ENCODE measurements at places on chromosomes 7 and 10.

DNA sequence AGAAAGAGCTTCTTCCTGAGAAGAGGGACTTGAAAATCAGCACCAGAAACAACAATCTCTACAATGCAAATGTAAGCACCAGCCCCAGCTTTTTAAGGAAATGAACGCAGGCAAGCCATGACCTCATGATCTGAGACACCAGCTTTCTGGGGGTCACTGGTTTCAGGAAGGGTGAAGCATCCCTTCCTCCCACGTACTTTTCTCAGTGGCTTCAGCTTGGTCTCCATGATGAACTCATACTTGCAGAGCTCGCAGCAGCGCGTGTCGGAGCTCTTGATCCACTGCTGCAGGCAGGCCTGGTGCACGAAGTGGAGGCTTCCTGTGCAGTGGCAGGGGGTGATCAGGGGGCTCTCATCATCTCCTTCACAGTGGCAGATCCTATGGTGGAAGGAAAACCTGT is 87.0 kb downstream of the ALOX5 start:
- no peak for DNase-seq

DNA sequence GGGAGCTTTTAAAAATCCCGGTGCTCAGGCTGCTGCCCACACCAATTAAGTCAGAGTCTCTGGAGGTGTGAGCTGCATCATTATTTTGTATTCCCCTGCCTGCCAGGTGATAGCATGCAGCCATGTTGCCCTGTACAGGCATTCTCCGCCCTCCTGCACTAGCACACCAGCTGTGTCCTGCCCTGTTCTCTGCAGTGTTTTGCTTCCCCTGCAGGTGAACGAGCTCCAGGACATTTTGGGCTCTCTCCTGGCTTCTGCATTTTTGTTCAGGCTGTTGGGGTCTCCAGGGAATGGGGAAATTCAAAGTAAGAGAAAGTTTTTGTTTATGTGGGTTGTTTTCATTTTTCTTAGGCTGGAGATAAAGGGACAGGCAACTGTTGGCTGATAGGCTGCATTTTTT is 271.0 kb upstream of the COBL start:
- no peak for DNase-seq

DNA sequence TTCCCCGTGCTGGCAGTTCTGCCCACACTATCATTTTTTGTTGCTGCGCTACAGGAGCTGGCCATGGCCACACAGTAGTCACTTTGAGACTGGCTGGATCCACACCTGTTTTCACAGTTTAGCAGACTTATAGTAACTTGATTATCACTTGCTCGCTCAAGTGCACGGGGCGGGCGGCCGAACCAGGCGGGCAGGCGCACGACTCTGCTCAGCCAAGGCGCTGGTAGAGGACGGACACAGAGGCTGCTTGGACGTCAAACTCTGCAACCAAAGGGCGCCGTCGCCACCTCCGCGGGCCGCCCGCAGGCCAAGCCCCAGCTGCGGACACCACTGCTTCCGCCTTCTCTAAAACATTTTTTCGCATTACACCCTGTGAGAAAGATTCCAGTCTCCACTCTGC is 38.4 kb upstream of the PHYHIPL start:
- no peak for DNase-seq

DNA sequence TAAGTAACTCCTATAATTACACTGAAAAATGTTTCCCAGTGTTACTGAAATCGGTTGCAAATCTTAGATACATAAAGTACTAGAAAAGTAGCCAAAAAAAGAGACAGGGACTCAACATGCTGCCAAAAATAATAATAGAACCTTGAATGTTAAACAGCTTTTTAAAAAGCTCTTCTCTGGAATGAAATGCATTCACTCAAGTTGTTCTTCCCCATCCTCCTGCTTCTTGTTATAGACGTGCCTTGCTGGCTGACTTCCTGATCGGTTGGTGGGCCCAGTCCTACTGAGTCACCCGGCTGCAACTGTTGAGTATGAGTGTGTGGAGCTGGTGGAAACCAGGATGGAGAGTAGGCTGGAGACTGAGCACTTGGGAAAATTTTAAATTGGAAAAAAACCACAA is 30.6 kb upstream of the RAPGEF5 start:
- DNase-seq, result no peak

DNA sequence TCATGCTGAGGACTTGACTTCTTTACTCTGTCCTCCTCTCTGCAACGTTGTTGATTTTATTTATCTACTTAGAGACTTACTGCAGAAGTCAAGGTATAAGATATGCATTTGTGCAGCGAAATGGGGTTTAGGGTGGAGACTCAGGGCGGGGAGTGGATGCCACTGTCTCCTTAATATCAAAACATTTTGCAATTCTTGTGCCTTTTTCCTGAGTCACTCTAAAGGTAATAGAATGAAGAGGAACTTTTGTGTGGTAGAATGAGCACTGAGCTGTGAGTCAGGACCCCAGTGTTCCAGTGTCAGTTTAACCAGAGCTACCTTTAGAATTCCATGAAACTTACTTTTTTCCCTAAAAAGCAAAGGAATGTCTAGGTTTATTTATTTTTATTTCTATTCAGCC is 78.2 kb downstream of the VTI1A start:
- DNase-seq, result no peak

DNA sequence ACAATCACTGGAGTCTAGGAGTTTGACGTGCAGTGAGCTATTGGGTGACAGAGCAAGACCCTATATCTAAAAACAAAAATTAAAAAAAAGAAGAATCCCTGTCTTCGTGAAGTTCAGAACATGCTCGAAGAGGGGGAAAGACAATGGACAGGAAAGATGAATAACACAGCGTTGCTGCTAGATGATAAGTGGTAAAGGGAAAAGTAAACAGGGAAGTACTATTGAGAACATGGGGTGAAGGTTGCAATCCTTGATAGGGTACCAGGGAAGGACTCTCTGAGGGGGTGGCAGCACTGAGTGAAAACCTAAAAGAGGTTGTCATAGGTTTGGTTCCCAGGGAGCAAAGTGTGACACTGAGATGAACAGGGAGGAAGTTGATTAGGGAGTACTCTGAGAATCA is 2.8 kb upstream of the ABRAXAS2 start:
- no peak for DNase-seq

DNA sequence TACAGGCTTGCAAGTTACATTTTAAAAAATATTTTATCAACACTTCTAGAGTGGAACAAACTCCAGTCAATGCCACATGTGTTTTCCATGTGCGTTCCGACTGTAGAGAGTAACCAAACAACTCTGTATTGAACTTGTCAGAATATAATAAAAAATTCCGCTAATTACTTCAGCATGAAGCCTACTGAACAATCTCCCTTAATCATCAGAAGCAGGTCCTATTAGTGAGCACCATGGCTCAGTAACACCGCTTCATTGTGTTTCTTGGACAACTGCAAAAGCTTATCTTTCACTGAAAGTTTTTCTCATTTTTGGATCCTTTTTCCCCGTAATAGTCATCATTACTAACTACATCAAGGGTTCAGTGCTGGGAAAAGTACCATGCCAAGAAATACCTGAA is 117.0 kb downstream of the MKX start:
- no peak for DNase-seq

- DNase-seq, result no peak
Measured at GRCh38 chr7:101650579-101651081, 21.5 kb upstream of the MYL10 start.

DNA sequence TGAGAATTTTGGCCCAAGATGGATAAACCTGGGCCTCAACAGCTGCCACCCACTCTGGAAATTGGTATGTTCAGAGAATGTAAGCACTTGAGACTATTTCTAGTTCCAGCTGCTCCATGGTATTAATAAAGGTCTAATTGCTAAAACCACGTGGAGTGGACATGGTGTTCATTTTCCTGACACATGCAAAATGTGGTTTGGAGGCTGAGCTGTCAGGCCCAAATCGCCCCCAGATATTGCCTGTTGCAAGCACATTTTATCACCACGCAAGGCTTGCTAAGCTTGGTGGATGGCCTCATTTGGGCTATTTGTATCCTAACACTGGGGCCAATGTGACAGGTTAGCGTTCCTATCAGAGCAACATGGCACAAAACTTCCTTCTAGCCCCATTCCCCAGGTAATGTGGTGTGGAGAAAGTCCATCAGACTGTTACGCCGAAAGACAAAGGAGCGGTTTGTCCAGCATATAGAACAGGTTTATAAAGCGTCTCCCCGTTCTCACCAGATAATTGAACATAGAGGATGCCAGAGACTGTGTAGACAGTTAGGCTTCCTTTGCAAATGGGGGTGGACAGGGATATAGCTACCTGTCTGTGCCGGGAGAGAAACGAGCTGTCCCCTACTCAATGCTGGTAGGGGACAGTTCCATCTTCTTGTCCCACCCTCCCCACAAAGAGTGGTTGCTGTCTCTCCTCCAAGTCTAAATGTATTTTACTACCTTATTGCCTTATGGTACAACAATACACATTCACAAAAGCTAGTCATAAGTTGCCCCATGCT is 78.0 kb upstream of the ANKRD1 start:
- no peak for DNase-seq

DNA sequence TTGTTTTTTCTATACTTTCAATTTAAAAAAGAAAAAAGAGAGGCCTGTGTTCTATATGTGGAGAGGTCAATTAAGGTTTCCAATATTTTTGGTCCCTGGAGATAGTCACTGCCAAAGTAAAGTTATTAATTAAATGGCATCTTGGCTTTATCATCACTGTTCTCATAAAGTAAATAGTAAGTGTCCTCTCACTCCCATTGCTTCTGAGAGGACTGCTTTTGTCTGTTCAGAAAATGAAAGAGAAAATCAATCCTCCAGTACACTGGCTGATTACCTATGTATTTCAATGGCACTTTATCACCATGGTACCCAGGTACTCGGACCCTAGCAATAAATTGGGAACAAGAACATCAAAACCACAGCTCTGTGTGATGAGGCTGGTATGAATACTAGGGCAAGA is 94.0 kb downstream of the RNLS start:
- DNase-seq, result no peak

GRCh38 chr10:108358912-108359311 is 1194.4 kb upstream of the SORCS1 start:
- DNase-seq, result no peak

GRCh38 chr7:83738291-83738835 is 89.4 kb upstream of the SEMA3E start:
- no peak for DNase-seq

GRCh38 chr10:118566911-118567310 is 28.5 kb downstream of the PRLHR start:
- DNase-seq, result no peak

DNA sequence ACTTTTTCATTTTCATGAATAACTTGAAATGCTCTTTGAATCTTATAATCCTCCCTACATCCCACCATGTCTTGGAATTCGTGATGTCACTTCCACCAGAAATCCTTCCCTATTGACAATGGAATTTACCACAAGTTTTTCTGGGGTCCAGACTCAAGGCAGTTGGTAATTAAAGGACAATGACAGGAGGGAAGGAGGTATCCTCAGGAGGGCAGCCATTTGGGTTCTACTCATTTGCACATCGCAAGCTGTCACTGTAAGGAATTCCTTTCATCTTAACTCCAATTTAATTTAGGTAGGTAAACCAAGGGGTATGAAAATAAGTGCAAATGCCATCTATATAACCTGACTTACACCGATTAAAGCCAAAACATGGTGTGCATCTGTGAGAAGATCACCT is 21.9 kb downstream of the LRRC17 start:
- no peak for DNase-seq

DNA sequence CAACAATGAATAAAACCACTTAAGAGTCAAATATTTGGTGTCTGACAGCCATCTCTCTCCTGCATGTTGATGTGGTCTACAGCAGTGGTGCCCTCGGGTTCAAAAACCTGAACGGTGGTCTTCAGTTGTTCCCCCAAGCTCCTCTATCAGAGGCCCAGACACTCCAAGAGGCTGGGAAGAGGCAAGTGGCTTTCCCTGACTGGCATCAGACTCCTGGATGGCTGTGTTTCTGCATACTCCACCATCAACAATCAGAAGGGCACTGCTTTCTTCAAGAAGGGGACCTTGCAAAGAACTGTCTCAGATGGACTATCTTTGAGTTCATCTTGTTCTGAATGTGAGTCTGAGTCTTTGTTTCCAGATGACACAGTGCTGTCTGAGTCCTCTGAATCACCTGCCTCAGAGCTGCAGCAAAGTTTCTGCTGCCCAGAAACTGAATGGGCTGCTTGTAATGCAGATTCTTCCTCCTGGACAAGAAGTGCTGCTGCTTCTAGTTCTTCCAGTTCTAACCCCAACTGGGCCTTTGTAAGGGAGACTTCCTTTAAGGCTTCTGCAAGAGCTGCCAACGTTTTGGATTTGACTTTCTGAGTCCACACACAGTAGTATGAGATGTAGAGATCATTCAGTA is 5.9 kb upstream of the SGMS1 start:
- DNase-seq, result no peak

DNA sequence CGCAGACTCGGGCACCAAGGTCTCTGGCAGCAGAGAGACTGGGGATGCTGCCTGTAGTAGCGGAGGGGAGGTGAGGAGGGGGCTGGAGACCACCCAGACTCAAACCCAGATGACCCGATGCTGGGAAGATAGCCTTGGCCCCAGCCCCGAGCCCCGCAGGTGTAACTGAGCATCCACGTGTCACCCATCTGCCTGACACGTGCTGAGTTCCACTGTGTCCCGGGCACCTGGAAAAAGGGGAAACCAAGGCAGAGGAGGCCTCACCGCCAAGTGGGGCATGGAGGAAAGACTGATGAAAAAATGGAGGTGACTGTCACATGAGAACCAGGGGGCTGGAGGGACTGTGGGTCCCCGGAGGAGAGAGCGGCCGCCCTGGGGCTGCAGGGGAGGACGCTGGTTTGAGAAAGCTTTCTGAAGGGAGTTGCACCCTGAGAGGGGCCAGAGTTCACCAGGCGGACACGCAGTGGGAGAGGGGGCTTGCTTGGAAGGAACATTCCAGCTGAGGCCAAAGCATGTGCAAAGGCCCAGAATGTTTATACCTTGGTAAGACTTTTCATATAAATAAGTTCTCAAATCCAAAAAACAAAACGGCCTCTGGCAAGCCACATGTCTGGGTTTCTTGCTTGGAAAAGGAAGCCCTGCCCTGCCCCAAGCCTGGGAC is 27.4 kb upstream of the ELN start:
- no peak for DNase-seq

DNA sequence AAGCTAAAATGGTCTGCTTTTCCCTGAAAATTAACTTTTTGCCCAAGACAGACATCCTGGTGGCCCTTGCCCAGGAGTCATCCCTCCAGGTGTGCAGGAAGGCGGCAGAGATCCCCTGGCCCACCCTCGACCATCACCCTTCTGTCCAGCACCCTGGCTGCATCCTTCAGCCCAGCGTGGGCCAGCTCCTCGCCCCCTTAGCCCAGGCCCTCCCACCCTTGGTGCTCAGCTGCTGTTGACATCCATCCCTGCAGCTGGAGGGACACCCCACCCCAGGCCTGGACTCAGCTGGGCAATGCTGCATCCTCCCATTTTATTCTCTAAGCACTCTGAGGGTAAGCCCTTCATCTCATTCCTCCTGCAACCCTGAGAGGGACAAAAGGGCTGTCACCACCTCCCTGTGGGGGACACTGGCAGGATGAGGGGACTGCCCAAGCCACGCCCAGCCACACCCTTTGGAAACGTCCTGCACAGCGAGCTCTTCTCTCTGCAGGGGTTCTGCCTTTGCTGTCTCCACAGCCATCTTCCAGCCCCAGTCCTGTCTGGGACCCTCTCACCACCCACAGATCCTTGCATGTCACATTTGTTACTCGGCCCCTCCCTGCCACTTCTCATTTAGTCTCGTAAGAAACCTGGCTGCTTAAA is 30.7 kb downstream of the EN2 start:
- no peak for DNase-seq

Measured in bone marrow (tissue), 2 donors.